ENCODE measurements at places on chromosomes 5 and 9.

GRCh38 chr5:83744821-83745220 is 24.2 kb upstream of the HAPLN1 start:
- no peak for DNase-seq

GRCh38 chr9:95756101-95756500 is 119.4 kb upstream of the ERCC6L2 start:
- no peak for DNase-seq

DNA sequence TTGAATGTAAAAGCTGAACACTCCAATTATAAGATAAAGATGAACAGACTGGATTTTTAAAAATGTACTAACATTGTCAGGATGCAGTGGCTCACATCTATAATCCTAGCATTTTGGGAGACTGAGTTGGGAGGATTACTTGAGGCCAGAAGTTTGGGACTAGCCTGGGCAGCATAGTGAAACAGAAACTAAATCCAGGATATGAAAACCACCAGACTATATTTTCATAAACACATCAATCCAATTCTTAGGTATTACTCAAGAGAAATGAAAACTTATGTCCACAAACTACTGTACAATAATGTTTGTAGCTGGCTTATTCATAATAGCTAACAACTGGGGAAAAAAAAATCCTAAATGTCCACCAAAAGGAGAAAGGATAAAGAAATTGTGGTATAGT is 26.8 kb upstream of the NAA35 start:
- DNase-seq, result no peak

DNA sequence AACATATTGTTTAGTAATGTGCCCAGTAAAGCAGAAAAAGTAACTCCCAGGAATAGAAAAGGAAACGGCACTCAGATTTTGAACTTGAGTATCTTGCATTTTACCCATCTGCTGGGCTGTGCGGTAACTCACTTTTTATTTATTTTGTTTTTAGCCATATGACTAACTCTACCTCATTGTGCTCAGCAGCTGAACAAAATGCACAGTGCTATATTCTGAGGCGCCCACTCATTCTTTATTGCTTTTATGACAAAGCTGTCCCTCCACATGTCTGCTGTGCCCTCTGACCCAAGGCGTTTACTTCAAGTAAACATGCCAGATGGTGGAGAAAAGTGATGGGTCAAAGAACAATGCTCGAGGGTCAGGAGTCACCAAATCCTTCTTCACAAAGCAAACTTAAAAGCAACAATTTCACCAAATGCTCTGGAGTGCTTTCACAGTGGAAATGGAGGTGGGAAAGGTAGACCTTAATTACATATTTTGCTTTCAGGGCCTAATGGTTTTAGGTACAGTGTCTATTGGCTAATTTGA is 215.2 kb upstream of the ELAVL2 start:
- DNase-seq, result no peak

GRCh38 chr9:11966786-11967185 is 726.4 kb upstream of the TYRP1 start:
- no peak for DNase-seq

GRCh38 chr5:83377131-83377865 is 94.2 kb upstream of the VCAN start:
- no peak for DNase-seq
